ENCODE measurements at places on chromosomes 2 and 18.

- no peak for DNase-seq
These were observed 39.7 kb downstream of the RFX8 start for GRCh38 chr2:101435001-101435862.

DNA sequence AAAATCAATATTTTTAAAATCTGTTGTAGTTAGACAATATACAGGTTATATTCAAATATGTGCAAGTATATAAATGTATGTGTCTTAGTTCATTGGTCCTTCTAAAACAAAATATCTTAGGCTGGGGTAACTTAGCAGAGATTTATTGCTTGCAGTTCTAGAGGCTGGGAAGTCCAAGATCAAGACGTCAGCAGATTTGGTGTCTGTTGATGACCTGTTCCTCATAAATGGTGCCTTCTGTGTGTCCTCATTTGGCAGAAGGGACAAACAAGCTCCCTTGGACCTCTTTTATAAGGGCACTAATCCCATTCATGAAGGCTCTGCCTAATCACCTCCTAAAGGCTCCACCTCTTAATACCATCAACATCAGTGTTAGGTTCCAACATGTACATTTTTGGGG is 31.3 kb downstream of the ABI2 start:
- no peak for DNase-seq

- no peak for DNase-seq
These were observed 44.0 kb downstream of the SGPP2 start for GRCh38 chr2:222468346-222468745.

GRCh38 chr2:191347881-191348280 is 102.7 kb downstream of the MYO1B start:
- DNase-seq, result no peak

GRCh38 chr2:109193807-109194619 is 65.0 kb downstream of the SH3RF3 start:
- no peak for DNase-seq

DNA sequence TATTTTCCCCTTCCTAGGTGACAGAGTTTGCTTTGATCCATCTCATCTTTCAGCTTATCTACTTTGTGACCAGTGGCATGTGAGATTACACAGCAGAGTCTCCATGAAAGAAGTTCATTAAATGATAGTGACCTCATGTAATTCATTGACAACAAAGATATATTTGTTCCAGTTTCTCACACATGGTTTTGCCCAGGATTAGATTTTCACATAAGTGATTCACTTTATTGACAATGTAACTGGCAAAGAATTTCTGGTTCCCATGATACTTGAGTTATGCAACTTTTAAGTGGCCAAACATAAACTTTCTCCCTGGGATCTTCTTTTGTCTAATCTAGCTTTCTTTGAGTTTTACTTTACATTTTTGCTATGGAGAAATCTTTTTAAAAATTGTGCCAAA is 50.0 kb downstream of the MC4R start:
- no peak for DNase-seq

DNA sequence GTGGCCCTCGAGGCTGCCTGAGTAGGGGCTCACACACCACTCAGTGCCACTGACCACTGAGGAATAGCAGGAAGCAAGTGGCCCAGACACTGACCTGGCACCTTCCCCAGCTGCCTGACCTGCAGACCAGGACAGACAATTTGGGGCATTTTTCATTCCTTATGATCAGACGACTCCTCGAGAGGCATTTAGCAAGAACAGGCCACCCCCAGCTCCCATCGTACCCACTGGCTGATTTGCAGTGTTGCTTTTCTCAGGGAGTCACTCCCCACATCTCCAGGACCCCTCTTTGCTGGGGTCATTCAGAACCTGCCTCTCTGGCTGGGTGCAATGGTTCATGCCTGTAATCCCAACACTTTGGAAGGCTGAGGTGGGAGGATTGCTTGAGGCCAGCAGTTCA is 185.7 kb downstream of the HAUS1 start:
- DNase-seq, result no peak

- peak; percentile 22 for DNase-seq
These were observed 138.8 kb upstream of the SATB2 start for GRCh38 chr2:199596549-199596948.

DNA sequence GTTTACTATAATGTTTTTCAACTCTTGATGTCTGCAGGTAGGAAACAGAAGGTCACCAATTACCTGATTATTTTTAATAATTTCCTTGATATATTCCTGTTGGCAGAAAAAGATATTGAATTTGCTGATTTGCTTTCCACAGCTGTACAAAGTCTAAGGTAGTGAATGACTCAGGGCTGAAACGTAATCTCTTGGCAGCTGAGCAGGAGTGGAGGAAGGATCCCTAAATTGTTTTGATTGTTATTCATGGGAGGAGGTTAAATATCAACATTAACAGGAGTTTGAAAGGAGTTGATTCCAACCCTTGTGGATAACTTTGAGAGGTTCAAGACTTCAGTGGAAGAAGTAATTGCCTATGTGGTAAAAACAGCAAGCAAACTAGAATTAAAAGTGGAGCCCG is 345.2 kb upstream of the SLC8A1 start:
- DNase-seq, result no peak

GRCh38 chr18:32468147-32468845 is 2.4 kb downstream of the GAREM1 start:
- DNase-seq, result peak; percentile 19

DNA sequence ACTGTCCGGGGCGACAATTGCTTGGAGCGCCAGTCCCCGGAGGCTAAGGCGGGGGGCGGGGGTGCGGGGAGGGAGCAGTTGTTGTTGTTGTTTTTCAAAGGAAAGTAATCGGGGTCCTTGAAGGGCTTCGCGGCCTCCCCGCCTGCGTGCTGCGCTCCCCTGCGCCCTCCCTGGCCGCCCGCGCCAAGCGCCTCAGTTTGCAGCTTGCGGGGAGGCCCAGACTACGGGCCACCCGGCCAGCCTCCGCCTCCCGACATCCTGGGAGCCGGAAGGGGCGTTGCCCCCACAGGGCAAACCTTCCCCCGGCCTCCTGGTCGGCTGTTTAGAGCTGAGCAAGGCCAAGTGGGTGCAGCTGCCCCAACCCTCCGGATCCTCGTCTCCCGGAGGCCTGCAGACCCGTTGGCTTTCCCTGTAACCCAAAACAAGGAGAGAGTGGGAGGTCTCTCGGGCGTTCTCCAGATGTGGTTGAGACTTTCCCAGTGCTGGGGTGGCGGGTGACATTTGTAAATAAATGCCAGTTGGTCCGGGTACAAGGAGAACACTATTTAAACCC is 3.7 kb upstream of the SIX3 start:
- DNase-seq, result no peak

DNA sequence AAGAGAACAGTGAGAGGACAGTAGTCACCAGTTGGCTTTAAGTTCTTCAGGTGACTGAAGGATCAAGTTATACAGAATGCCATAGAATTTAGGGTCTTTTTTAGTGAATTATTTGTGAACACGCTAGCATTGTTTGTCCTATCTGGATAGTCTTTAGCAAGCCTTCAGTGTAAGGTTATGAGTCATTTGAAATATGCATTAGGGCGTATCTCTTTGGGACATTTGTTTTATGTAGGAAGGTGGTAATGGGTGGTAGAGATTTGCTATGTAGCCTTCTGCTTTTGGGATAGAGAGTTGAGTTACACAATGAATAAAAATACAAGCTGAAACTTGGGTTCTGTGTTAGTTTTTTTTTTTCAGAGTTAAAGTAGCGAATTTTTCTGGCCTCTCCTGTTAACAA is 13.0 kb downstream of the ACTR2 start:
- DNase-seq, result peak; percentile 19

DNA sequence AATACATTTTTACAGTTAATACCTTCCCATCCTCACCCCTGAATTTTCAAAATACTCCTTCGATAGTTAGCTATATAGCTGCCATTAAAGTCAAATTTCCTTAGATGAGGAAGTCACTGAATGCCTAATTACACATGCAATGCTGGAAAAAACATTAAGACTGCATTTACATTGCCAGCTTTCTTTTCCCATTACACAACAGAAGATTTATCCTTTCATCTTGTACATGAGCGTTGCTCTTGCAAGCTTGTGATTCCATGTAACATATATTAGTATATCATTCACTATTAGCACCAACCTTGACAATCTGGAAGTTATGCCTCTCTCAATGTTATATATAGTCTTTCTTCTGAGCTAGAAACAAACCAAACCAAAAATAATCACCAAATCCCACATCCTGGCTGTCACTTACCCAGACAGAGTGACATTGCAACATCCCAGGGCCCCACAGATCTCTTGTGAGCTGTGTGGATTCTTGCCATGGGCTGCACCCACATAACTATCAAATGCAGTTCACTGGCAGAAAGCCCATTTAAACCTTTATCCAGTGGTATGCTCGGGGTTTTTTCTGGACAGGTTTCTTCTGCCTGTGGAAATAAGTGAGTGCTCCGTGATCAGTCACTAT is 79.2 kb upstream of the PAPOLG start:
- DNase-seq, result peak; percentile 24

DNA sequence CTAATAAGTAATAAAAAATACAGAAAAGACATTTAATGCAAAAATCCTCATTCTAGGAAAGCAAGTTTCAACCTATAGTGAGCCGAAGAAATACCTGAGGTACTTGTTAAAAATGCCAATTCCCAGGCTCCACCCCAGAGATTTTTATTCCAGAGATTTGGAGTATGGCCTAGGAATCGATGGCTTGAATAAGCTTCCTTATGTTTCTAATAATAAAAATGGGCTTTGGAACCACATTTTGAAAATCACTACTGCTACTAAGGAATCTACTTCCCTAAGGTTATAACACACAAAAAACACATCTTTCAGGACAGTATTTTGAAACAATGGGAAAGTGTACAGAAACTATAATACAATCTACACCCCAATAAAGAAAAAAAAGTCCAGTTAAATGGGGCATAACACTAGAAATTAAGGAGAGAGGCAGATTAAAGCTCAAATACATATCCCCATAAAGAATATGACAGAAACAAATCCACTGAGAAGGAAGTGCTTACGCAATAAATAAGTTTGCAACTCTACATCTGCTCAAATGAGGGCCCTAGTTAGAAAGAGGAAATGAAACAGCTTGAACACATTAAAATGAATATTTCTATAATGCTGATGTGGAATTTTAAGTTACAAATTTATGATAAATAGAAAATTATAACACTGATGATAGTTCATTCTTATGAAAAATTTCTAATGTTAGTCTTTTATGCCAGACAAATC is 103.7 kb downstream of the EPB41L3 start:
- peak; percentile 90 for DNase-seq

DNA sequence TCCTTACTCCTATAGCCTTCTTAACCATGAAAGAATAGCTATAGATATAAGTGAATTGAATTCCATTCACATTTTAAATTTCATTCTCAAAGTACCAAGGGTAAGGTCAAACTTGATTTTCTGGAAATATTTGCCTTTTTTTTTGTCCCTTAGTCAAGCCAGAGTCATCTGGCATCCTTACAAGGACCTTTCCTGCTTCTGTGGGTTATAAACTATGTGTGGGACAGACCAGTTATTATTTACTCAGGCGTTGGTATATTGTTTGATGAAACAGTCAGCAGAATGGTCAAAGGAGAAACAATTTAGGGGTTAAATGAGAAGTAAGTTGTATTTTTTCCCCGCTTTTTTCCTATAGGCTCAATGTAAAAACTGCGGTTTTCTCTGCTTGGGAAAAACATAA is 1103.2 kb upstream of the ZEB2 start:
- no peak for DNase-seq

DNA sequence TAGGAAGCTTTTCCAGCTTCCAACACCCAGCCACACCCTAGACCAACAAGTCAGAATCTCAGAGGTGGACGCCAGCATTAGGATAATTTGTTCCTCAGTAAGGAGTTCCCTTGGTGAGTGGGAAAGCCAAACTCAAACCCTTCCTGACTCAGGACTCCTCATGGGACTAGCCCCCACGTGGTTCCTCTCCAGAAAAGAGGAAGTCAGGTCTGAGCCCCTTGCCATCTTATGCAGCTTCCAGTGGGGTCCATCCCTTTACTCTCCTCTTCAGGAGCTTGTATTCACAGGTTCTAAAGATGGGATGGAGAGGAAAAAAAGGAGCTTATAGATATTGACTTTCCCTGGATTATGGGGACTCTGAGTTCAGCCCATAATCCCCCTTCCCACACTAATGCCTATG is 14.8 kb upstream of the NOTO start:
- DNase-seq, result no peak

DNA sequence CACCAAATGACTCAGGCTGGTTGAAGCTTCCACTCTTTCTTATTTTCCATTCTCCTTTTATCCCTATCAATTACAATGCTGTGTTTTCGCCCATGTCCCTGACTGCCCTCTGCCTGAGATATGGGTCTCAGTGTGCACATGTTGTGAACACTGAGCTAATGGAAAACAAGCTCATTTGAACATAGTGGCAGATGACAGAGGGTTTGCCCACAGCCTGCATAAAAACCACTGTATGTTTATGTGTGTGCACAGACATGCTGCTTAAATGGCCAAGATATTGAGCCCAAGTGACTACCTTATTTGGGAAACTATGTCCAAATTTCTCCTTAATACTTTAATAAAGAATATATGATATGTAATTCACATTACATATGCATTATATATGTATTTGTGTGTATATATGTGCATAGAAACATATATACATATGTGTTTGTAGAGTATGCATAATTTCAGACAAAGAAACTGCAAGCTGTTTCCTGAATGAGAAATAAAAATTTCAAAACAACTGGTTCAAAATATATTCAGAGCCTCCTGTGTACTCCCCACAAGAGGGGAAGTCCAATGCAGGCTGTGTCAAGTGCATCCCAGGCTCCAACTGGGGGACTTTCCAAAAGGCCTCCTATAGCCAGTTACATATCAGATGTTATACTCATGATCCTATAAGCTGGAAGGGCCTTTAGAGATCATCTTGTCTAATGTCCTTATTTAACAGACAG is 92.7 kb upstream of the CD302 start:
- DNase-seq, result peak; percentile 90

GRCh38 chr18:56019908-56020307 is 431.9 kb upstream of the TCF4 start:
- DNase-seq, result no peak

GRCh38 chr18:54260396-54261072 is 8.8 kb upstream of the POLI start:
- peak; percentile 90 for DNase-seq

DNA sequence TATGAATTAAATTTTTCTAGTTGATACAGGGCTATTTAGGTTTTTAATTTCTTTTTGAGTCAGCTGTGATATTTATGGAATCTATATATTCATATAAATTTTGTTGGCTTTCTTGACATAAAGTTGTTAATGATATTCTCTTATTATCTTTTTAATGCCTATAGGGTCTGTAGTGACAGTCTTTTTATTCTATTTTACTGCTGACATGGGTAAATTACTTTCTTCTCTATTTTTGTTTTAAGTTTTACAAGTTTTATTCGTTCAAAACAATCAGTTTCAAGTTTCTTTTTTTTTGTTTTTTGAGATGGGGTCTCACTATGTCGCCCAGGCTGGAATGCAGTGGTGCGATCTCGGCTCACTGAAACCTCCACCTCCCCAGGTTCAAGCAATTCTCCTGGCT is 226.3 kb downstream of the ZRANB3 start:
- no peak for DNase-seq

- no peak for DNase-seq
These were observed 1168.2 kb upstream of the ZEB2 start for GRCh38 chr2:145688156-145688555.

- no peak for DNase-seq
These were observed 680 bp upstream of the LBH start for GRCh38 chr2:30230497-30231211.

GRCh38 chr2:162932416-162932815 is 93.8 kb upstream of the KCNH7 start:
- no peak for DNase-seq

GRCh38 chr2:145874466-145874865 is 1354.5 kb upstream of the ZEB2 start:
- no peak for DNase-seq

Measured in inflammatory macrophage (primary cell).